ENCODE measurements at places on chromosomes 1 and 21.

GRCh38 chr1:50913954-50914353 is 46.1 kb downstream of the FAF1 start:
- no peak for DNase-seq

DNA sequence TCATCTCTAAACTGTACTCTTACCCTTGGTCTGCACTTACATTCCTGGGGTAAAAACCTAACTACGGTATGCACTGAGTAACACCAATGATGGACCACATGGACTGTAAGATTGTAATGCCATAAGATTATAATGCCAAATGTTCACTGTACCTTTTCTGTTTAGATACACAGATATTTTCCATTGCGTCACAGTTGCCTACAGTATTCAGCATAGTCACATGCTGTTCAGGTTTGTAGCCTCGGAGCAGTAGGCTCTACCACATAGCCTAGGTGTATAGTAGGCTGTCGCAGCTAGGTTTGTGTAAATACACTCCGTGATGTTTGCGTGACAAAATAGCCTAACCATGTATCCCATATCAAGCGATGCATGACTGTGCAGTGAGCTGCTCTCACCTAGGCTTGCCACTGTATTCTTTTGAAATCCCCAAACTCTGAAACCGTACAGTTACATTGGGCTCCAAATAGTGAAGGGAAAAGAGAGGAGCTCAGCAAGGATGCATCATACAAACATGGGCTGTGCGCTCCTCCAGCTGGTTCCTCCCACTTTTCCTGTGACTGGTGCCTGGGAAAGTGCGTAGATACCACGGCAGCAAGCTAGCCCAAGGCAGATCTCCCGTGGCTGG is 35.2 kb downstream of the CFAP57 start:
- DNase-seq: no peak

GRCh38 chr1:239647045-239647444 is 260.7 kb downstream of the CHRM3 start:
- DNase-seq: no peak

GRCh38 chr1:232766904-232767303 is 38.3 kb upstream of the MAP10 start:
- DNase-seq: no peak

GRCh38 chr1:178134061-178134460 is 40.2 kb downstream of the RASAL2 start:
- no peak for DNase-seq

GRCh38 chr1:37498872-37499617 is 15.5 kb downstream of the MEAF6 start:
- DNase-seq: no peak

GRCh38 chr21:45326891-45327440 is 39.3 kb upstream of the POFUT2 start:
- DNase-seq: no peak

DNA sequence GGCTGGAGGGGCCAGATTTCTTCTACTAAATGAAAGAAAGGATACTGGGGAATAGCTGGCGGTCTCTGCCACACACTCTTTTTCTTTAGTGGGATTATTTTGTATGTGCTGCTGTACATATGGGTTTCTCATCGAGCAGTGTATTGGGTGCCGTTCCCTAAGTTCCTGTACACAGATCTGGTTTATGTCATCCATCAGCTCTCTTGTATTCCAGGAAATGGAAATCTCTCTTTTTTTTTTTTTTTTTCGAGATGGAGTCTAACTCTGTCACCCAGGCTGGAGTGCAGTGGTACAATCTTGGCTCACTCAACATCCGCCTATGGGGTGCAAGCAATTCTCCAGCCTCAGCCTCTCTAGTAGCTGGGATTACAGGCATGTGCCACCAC is 27.0 kb upstream of the NID1 start:
- DNase-seq: no peak

GRCh38 chr1:167544447-167545093 is 9.0 kb downstream of the CREG1 start:
- no peak for DNase-seq

GRCh38 chr1:34590211-34590623 is 164.6 kb upstream of the GJB5 start:
- DNase-seq: no peak

DNA sequence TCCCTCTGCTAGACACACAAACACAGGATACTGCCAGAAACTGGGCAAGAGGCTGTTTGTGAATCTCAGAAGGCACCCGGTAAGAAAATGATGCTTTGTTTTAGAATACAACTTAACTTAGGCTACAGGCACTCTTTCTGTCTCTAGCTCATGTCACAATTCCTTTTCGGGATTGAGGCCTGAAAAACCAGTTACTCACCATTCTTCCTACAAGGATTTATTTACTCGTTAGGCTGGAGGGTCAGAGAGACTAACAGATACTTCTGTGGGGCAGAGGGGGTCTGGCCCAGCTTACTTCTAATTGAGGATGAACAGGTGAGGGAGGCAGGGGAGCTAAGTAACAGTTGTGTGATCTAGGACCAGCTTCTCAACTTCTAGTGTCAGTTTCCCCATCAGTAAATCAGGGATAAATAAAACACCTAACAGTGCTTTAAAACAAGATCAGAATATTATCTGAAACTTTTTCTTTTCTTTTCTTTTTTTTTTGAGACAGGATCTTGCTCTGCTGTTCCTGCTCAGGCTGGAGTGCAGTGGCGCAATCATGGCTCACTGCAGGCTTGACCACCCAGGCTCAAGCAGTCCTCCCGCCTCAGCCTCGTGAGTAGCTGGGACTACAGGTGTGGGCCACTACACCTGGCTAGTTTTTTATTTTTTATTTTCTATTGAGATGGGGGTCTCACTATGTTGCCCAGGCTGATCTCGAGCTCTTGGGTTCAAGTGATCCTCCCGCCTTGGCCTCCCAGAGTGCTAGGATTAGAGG is 31.9 kb downstream of the NFYC start:
- DNase-seq: no peak

DNA sequence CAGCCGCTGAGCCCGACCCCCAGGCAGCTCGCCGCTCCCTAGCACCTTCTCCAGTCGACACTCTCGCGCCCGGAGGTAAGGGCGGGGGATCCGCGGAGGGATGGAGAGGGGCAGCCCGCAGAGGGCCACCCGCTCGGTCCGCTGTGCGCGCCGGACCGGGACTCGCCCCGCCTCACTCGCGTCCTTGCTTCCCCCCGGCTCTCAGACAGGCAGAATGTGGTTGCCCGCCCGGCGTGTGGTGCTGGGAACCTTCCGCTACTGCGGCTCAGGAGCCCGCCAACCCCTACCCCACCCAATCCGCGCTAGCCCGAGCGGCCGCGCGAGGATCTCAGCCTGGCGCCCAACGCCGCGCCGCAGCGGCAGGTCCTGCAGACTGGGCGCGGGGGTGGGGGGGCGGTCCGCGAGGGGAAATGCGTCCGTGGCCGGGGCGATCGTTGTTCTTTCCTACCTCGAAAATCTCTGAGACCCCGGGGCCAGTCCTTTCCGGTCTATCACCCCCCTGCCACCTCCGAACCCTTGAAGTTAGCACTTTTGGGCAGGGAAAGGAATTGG is 404 bp downstream of the LRRC8C start:
- DNase-seq: peak; percentile 59

DNA sequence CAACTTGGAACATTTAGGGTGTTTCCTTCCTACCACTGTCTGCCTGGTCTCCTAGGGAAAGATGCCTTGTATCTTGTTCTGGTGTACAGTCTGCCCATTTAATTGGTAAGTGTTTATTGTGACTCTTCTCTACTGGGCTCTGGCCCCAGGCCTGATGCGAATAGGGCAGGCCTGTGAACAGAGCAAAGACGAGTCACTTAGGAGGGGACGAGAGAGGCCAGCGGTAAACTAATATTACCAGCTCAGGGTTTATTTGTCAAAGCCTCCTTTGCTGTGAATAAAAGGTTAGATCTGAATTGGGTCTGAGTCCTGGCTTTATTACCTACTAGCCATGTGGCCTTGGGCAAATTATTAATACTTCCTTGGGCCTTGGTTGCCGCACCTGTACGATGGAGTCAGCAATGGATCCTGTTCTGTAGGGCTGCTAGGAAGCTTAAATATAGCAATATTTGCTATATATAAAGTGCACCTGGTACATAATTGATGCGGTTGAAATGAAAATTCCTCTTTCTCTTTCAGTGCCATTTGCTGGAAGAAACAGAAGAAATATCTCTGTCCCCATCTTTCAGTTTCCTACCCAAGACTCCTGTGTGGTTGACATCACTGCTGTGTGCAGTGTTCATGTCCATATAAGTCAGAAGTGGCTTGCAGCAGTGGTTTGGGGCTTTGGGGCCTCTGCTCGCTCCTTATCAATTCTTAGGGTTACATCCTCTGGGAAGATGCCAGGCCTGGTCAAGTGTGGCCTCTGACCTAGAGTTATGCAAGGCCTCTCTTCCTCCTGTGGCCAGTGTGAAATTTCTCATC is 32.4 kb downstream of the MAPKAPK2 start:
- DNase-seq: no peak

- DNase-seq: no peak
Measured at GRCh38 chr21:18443085-18443484, 39.5 kb upstream of the TMPRSS15 start.

DNA sequence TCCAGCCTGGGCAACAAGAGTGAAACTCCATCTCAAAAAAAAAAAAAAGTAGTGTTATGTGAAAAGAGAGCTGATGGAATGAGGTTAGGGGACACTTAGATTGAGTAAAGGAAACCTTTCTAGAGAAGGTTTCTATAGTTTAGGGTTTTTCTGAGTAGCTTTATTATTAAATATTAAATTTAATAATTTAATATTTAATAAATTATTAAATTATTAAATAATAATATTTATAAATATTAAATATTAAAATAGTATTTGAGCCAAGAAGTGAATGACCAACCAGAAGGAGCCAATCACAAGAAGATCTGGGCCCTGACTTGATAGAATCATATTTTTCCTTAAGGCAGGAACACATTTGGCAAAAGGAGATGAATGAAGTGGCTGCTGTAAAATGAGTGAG is 50.7 kb downstream of the ALG6 start:
- DNase-seq: no peak

- DNase-seq: peak; percentile 8
Measured at GRCh38 chr1:118185084-118185832, at the start of gene SPAG17. SPAG17 (minus strand) TSS chr1:118185228; CDS start chr1:118185157, 71 bp downstream.

- no peak for DNase-seq
Measured at GRCh38 chr1:172790245-172790644, 131.3 kb downstream of the FASLG start.

DNA sequence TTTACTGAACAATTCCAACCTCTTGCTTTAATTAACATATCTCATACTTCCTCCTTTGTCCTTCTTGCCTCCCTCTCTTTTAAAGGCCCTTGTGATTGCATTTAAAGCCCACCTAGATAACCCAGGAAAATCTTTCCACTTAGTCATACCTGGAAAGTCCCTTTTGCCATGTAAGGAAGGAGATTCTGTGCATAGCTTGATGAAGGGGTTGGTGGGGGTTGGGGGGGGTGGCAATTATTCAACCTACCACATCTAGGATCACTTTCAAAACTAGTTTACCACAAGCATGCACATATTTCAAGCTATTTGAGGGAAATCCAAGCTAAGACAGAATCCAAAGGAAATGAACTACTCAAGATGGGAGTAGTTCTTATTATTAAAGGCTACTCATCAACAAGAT is 249.1 kb upstream of the PTBP2 start:
- no peak for DNase-seq

- DNase-seq: no peak
Measured at GRCh38 chr1:46599059-46599970, 4.8 kb downstream of the MKNK1 start.

GRCh38 chr1:86352086-86352485 is 44.0 kb downstream of the ODF2L start:
- no peak for DNase-seq

DNA sequence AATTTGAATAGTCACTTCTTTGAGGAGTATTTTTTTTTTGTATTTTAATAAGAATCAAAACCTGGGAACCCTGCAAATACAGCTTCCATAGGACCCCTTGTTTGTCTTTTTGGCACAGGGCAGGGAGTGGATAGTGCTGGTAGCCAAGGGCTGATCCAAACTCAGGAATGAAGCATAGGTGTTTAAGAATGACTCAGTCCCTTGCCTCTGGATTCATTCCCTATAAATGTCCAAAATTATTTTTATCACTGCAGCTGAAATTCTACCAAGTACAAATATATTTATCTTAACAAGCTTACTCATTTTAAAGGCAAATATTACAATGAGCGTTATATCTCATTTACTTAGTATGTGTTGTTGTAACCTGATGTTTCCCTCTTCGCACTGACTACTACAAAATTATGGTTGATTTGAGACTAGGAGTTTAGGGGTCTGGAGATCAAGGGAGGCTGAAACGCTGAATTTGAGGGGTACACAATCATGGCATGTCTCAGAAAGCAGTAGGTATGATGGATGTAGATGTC is 278.6 kb upstream of the LYPLAL1 start:
- no peak for DNase-seq

GRCh38 chr1:111852261-111852721 is 96.6 kb downstream of the DDX20 start:
- no peak for DNase-seq

GRCh38 chr1:53327182-53327913 is 522 bp downstream of the LRP8 start:
- DNase-seq: peak; percentile 47

- no peak for DNase-seq
Measured at GRCh38 chr1:116861137-116861536, 48.6 kb upstream of the PTGFRN start.

DNA sequence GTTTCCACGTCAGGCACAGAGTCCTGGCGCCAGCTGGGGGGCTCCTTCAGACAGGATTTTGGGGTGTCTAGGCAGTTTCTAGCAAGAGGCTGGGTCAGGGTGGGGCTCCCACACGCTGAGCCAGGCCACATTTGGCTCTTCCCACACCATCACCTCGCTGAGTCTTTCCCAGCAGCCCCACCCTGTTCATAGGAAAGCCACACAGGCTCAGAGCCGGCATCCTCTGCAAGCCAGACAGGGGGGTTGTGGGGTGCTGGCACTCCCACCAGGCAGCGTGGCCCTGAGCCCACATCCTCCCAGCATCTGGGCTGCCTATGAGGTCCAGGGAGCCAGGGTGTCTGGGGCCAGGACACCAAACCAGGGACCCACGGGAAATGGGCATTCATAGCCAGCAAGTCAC is 2.8 kb upstream of the GPR153 start:
- DNase-seq: no peak

- DNase-seq: peak; percentile 11
Measured at GRCh38 chr1:224929335-224930237, at the start of gene DNAH14. DNAH14 (plus strand) TSS chr1:224929675; CDS start chr1:224952703, 23,028 bp downstream.

- no peak for DNase-seq
Measured at GRCh38 chr1:86928819-86929218, 14.4 kb downstream of the HS2ST1 start.

- DNase-seq: no peak
Measured at GRCh38 chr1:177429234-177429633, 258.5 kb downstream of the BRINP2 start.

- no peak for DNase-seq
Measured at GRCh38 chr1:2519729-2520128, 6.7 kb downstream of the PANK4 start.

- DNase-seq: no peak
Measured at GRCh38 chr1:204571128-204571527, 54.9 kb downstream of the MDM4 start.

- no peak for DNase-seq
Measured at GRCh38 chr1:171403393-171403792, 81.9 kb upstream of the PRRC2C start.
